ENCODE measurements at places on chromosomes 12 and 14.
A peak's percentile ranks its signal among the peaks of the same experiment; 100 is the strongest.

- DNase-seq = no peak
Measured at GRCh38 chr14:56339855-56340701, 221.9 kb downstream of the PELI2 start.

- no peak for DNase-seq
Measured at GRCh38 chr12:91180582-91181395, 1.8 kb downstream of the DCN start.

DNA sequence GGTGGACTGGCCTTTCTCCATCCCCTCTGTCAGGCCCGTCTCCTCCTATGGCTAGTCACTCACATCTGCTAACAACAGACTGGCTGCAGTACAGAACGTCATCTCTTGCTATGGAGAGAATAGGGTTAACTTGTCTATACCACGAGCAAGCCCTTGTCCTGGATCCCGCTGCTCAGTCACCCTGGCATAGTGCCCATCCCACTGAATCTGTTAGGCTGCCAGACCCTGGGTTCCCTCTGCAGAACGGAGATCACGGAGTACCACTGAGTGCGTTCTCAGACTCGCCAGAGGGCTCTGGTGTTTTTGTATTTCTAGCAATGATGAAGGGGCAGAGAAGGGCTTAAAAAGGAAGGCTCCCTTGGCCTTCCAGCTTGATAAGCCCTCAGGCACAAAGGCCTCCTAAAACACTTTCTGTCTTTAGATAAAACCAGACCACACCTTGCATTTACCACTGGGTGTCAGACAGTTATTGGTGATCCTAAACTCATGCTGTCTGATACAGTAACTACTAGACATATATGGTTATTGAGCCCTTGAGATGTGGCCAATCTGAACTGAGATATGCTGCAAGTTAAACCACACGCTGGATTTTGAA, 6.3 kb upstream of the NRIP2 start:
- no peak for DNase-seq

- DNase-seq = no peak
Measured at GRCh38 chr12:110776410-110776809, 33.7 kb upstream of the PPP1CC start.

- peak; percentile 46 for DNase-seq
Measured at GRCh38 chr12:119179335-119180021, 747 bp downstream of the HSPB8 start.
